ENCODE measurements at places on chromosomes 12 and 14.

DNA sequence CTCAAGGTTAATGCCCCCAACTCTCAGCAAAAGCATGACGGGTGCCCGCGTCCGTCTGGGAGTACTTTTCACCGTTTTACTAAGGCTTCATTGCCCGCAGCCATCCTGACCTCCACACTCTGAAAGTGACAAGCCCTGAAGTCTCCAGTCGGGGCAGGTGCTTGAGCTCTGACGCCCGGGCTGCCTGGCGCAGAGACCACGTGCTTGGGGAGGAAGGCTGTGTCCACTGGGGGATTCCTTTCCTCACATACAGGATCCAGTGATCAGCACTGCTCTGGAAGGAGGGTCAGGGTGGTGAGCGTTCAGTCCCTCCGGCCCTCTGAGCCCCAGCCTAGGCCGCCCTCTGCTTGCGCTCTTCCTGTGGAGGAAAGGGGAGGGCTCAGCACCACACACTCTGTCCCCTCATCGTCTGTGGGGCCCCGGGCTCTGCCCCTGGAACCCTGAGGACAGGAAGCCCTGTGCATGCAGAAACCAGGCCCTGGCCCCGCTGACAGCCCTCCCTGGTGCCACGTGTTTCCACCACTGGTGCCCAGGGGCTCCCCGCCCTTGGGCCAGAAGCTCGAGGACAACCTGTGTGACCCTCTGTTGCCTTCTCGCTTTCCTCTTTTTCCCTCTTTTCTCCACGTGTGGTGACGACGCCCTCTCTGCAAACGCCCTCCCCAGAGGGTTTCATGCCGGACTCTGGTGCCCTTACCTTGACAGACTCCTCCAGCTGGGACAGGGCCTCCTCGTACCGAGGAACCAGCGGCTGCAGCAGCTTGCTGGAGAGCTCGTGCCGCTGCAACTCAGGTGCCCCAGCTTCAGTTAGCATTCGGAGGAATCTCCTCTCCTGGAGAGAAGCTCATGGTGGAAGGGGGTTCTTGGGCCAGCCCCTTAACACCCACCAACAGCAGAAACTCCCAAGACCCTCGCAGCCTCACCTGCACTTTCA is 4.9 kb downstream of the DDX51 start:
- no peak for DNase-seq

DNA sequence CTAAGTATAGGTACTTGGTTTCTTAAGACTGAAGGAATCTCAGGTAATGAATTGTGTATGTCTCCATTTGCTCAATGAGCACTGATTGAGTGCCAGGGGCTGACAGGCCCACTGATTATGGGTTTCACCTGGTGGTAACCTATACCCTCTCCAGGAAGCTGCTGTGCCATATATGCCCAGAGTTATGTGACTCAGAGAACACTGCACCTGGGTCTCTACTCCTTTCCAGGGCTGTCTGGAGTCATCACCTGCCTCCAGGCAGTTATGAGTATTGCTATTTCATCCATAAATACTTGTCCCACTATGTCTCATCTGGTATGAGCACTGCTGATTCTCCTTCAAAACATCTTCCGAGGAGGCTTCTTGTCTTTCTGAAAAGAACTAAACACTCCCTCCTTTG is 692.9 kb downstream of the BCL11B start:
- no peak for DNase-seq

DNA sequence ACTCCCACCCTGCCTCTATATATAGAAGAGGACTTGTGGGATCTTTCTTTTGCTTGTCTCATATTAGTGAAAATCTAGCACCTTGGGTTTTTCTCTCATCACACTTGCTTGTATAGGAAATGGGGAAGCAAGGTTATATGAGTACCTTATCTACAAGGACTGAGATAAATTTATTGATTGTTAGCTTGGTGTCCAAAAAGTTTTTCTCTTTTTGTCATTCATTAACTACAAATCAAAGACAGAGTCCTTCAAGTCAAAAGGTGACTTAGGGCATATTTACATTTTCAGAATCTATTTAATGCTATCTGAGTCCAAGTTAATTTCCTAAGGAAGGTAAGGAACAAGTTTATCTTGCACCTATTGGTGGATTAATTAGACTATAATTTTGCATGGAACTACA is 92.7 kb downstream of the SNAPC1 start:
- DNase-seq: no peak

DNA sequence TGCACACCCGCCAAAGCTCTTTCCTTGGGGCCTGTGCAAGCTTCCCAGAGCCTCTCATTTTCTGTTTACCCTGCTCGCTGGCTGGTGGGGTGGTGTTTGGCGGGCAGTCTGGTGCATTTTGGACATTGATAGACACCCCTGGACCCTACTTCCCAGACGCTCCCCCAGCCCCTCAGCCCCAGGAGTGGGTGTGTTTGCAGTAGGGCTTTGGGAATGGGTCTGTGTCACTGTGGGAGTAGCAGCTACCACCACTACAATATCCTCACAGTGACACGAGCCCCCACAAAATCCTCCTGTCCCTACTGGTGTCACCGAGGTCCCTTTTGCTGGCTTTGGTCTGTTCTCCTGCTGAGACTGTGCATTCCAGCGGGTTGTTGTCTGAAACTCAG is 371.3 kb downstream of the TMEM121 start:
- no peak for DNase-seq

DNA sequence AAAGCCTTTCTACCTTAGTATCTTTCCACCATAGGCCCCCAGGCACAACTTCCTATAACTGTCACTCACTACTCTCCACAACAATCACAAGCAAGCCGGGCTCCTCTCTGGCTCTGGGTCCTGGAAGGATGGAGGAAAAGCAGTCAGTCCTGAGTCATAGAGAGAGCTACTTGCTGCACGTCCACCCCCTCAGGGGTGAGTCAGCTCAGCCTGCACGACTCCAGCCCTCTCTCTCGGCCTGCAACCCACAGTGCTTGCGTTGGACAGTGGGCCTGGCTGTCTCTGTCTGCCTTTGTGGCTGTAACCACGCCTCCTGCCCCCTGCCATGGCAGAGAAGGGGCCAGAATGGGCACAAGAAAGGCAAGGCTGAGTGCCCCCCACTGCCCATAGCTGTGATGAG is 154.1 kb upstream of the FKBP4 start:
- no peak for DNase-seq

DNA sequence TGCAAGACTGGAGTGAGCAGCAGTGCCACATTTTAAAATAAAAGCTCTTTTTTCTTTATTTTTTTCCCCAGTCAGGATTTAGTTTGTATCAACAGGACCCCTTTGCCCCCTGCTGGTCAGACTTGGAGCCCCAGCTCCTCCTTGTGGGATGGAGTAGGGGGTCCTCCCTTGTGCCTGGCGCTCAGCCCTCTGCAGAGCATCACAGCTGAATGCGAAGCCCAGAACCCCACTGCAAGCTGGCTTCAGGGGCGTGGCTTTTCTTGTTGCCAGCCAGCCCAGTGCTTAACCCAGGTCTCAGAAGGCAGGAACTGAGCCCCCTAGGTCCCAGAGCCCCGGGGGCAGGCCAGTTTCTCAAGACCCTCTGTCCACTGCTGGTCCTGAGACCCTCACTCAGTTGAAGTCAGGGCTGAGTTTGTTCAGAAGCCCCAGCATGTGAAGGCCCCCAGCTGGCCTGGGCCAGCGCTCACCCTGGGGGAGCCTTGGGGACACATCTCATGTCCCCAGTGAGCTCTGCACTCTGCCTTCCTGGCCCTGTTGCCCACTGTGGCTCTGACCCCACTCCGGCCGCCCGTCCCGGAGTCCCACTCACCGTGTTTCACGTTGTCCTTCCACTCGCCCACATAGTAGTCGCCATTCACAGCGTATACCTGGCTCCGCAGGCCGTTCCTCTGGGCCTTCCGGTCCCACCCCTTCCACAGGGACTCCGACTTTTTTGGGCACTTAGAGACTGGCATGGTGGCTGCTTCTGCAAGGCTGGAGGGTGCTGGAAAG is 519 bp downstream of the MORN3 start:
- DNase-seq: peak; percentile 79

DNA sequence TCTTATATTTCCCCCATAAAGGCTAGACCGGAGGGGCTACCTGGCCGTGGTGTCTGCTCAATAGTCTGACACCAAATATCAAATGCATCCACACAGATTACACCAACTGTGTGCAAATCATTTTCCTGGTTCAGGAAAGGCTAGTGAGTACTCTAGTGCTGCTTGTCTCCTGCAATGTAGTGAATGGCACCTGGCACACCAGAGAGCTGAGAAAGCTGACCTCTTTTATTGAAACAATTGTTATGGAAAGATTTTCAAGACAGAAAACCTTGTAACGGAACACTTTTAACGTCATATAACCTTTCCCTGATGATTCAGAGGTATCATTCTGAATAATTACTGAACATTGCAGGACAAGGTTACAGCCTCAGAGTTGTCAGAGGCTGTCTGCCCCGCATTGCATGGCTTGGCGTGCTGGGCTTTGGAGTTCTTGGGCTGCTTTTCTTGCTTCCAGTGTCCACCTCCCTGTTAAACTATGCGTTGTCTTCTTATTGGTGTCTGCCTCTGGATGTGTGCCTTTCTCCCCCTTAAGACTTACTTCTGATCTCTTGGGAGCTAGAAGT is 40.7 kb upstream of the HDAC7 start:
- no peak for DNase-seq

DNA sequence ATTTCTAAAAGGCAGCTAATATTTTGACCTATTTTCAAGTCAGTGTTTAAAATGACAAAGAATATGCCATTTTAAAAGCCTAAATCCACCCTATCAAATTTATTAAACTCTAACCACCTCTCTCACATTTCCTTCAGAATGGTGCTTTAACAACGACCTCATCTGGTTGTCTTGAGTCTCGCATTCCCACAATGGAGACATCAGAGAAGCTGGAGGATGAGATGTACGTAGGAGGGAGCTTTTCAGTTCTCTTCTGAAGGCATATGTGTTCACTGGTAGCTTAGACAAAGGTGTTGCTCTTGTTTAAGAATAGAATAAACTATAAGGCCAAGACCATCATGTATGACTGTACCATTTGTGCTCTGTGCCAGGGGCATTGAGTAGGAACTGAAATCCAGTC is 82.9 kb downstream of the BCL2L14 start:
- no peak for DNase-seq

- DNase-seq: no peak
Observed at GRCh38 chr12:70485704-70486103, 119.6 kb downstream of the KCNMB4 start.

DNA sequence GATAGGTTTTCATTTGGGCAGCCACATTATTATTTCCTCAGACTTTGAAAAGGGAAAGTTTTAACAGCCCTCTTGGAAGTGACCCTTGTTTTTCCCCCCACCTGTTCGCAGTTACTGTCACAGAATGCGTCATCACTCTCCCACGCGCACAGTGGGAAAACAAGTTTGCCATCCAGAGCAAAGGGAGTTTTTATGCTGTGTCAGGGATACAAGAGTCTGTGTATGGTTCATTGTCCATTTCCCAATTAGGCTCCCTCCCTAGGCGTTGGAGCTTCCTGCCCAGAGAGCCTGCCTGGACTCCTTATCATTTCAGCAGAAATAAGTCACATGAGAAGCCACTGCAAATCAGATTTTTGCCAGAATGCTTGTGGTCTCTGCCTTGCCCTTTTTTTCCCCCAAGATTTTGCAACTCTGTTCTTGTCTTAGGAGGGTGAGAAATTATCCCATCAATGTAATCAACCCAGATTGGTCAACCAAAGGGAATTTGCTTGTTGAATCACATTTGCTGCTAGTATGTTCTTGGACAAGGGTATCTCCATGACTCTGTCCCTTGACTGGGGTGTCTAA is 104.1 kb downstream of the IGF1 start:
- no peak for DNase-seq

Measured in nephron progenitor cell (in vitro differentiated cells).